ENCODE measurements at places on chromosomes 7 and 10.

DNA sequence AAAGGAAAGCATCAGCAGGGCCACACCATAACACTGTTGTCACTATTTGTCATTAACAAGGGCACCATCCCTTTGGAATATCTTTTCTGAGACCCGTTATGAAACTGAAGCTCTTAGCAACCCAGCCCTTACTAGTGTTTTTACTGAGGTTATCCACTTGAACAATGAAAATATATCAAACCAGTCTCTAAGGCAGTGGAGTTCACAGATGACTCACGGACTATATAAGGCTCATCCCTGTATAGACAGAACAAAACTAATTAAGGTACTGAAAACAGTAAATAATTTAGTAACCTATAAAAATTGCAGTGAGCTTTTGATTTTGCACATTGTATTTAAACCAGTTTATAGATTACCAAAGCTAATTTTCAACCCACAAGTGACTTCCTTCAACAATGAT, 196.0 kb downstream of the ELAPOR2 start:
- no peak for DNase-seq

GRCh38 chr10:21650353-21650752, 116.3 kb downstream of the MLLT10 start:
- DNase-seq = no peak

GRCh38 chr10:88253-88652, 39.2 kb upstream of the TUBB8 start:
- no peak for DNase-seq

- DNase-seq = no peak
Measured at GRCh38 chr7:1672851-1673486, 2.9 kb downstream of the ELFN1 start.

DNA sequence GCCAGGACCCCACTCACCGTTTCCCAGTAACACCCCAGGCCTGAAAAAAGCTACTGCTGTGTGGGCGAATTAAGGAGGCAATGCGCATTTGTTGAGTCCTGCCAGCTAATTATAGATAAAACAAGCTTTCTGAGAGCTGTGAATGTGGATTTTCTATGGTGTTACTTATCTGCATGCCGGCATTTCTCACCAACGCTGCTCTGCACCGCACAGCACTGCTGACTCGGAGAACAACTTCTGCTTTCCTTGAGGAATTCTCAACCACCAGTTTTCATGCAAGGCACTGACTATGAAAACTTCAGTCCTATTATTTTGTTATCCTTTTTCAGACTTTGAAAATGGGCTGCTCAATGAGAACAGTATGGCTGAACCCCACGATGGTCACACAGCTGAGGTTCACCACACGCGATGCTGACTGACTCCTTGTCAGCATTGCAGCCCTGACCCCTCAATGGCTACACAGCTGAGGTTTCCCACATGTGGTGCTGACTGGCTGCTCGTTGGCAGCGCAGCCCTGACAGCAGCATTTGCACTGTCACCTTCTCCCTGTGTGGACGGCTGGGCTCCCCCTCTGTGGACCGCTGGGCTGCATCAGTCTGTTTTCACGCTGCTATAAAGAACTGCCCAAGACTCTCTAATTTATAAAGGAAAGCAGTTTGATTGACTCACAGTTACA, 190.6 kb downstream of the DIP2C start:
- DNase-seq = no peak

DNA sequence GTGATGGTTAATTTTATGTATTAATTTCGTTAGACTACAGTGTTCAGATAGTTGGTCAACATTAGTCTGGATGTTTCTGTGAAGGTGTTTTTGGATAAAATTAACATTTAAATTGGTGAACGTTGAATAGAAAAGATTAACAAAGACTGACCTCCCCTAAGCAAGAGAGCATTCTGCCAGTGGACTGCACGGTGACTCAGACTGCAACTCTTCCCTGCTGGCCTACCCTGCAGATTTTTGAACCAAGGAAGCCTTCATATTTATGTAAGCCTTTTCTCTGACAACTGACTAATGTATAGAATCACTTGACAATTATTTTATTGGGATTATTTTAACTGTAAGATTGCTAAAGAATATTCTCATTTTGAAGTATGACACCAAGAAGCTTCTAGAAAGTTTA, 7.9 kb upstream of the ZNF248 start:
- no peak for DNase-seq

DNA sequence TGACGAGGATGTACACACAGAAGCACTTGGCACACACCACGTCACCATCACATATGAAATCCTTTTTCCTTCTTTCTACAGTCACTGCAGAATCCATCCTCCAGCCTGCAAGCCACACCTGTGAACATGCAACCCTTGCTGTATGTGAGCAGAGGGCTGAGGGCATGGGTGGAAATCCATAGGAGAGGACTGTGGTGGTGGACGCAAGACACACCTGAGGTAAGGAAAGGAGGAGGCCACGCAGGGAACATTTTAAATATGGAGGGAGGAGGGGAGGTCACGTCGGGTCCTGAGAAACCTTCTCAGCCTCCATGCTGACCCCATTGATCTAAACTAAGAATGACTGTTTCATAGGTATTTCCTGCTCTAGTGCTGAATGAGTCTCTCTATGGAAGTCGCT, 28.6 kb downstream of the ADARB2 start:
- no peak for DNase-seq

- DNase-seq = no peak
Measured at GRCh38 chr10:95818668-95819067, 62.7 kb downstream of the ENTPD1 start.

- DNase-seq = no peak
Measured at GRCh38 chr10:21205328-21205727, 308.2 kb upstream of the NEBL start.

DNA sequence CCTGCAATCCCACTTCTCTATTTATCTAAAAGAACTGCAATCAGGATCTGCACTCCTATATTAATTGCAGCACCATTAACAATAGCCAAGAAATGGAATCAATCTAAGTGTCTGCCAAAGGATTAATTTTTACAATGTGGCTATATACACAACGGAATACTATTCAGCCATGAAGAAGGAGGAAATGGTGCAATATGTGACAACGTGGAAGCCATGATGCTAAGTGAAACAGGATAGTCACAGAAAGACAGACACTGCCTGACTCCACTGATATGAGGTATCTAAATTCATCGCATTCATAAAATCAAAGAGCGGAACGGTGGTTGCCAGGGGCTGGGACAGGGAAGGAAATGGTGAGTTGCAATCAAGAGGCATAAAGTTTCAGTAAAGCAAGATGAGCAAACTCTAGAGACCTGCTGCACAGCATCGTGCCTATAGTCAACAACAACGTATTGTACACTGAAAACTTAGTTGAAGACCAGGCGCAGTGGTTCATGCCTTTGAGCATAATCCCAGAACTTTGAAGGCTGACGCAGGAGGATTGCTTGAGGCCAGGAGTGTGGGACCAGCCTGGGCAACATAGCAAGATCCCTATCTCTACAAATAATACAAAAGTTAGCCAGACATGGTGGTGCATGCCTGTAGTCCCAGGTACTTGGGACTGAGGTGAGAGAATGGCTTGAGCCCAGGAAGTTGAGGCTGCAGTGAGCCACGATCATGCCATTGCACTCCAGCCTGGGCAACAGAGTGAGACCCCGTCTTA, 76.3 kb downstream of the FGFR2 start:
- no peak for DNase-seq

GRCh38 chr10:125152450-125153368, 7.7 kb downstream of the CTBP2 start:
- peak; percentile 47 for DNase-seq

DNA sequence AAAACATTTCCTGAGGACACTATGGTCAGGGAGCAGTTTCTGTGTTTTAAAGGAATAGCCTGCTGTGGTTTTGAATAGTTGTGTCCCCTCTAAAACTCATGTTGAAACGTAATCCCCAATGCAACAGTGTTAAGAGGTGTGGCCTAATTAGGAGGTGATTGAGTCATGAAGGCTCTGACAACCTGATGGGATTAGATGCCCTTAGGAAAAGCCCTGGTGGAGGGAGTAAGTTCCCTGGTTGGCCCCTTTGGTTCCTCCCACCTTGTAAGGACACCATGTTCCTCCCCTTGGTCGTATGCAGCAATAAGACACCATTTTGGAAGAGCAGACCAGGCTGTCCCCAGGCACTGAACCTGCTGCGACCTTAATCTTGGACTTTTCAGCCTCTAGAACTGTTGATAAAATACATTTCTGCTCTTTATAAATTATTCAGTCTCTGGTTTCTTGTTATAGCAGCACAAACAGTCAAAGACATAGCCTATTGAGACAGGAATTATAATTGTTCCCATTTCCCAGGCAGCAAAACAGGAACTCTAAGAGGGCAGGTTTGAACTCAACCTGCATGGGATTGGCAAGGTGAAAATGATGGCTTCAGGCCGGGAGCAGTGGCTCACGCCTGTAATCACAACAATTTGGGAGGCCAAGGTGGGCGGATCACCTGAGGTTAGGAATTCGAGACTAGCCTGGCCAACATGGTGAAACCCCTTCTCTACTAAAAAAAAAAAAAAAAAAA, 20.5 kb upstream of the TNS3 start:
- no peak for DNase-seq

DNA sequence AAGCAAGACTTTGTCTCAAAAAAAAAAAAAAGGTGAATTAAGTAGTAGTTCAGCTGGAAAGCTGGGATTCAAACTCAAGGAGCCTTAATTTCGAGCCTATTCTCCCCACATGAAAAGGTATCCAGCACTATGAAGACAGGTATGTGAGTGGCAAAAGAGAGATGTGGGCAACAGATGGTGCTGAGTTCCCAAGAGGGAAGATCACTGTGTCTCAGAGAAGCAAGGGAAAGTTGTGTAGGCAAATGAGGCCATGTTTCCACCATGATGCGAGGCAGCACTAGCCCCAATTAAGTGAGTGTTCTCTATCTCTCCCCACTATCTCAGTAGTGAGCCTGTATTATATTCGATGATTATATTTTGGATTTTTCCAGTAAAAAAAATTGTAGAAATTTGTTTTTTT, 19.8 kb upstream of the ST7 start:
- no peak for DNase-seq

DNA sequence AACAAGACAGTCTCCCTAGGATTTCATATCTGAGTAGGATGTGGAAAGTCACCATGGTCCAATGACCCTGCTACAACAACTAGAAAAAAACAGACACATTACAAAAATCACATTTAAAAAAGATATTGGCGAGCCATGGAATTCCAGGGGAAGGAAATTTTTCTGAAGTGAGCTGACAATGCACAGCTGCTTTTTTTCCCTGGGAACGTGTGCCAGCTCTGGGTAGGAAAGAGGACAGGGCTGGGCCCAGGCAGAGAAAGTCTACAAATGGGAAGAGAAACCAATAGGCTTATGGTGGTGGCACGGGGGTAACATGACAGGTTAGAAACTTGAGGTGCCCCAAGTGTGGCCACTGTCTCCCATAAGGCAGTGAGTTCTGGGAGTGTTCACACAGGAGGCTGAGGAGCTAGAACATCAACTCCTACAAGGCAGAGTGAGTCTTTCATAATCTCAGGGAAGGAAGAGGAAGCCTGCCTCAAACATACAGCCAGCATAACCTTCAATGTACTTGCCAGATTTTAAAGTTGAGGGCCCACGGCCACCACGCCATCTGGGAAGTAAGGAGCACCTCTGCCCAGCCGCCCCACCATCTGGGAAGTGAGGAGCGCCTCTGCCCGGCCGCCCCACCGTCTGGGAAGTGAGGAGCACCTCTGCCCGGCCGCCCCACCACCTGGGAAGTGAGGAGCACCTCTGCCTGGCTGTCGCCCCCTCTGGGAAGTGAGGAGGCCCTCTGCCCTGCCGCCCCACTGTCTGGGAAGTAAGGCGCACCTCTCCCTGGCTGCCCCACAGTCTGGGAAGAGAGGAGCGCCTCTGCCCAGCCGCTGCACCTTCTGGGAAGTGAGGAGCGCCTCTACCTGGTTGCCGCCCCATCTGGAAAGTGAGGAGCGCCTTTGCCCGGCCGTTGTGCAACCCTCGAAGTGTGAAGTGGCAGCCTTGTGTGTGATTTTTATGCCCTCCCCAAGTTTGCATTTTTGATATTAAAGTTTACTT, 5.9 kb downstream of the FBXL13 start:
- no peak for DNase-seq

GRCh38 chr10:112706577-112706976, 243.5 kb upstream of the TCF7L2 start:
- DNase-seq = no peak

GRCh38 chr7:130352194-130353074, 7.8 kb downstream of the CPA5 start:
- DNase-seq = no peak

DNA sequence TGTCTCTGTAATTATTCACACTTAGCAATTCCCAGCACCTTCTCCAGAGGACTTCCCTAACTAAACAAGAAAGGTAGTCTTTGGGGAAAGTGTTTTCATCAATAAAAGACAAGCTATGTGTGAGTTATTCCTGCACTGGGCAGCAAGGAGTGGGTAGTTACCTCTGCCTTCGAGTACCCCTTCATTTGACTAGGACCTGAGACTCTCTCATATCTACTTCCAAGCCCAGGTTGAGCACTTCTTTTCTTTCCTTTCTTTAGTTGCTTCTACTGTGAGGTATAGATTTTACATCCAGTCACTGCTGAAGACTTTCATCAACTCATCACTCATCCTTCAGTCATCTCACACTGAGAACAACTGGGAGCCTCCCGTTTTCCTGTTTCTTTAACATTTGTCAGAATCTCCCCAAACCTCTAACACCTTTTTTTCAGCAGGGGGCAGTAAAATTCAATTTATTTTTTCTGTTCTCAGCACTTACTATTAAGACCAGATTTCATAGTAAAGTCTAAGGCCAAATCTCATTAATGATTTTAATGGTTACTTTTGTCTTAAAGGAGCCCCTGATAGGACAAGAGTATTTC, 80.1 kb upstream of the PRSS1 start:
- no peak for DNase-seq

GRCh38 chr10:88186335-88186734, 322.9 kb downstream of the PTEN start:
- DNase-seq = no peak

DNA sequence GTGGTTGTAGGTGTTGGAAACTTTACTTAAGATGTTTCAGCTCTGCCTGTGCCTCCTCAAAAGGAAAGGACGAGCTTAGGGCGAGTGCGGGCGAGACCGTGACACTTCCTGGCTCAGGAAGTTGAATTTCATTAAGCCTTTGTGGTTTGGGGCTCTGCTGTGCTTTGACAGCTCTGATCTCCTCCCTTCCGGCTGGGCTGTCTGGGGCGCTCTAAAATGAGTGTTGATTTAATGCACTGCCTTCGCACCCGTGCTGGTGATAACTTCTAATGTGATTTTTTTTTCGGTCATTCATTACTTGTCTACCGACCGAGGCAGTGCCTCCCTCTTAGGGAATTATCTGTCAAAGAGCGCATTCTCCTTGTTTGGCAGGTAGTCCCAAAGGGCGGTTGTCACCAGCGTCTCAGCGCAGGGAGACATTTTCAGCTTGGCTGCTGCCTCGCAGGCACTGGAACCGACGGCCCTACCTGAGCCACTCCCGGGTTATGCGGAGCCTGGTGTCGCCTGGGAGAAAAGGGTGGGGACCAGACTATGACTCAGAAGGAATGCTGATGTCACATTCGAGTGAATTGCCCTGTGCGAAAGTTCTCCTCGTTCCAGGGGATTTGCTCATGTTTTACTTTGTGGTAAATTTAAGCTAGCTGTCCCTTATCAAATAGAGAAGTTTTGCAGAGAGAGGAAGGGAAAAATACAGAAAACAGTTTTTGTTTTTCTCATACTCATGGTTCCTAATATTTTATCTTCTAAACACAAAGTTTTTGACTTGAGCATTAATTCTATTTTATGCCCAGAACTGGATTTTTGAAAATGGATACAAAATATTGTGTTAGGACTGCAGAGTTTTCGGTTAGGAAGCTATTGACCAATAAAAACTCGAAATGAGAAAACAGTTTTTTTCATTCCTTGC, 920 bp downstream of the TES start:
- DNase-seq = peak; percentile 77

All from uterus (tissue), 4 donors.